ENCODE measurements at places on chromosomes 7 and 10.

- DNase-seq = no peak
Observed at GRCh38 chr10:18044976-18045720, 93.4 kb downstream of the SLC39A12 start.

DNA sequence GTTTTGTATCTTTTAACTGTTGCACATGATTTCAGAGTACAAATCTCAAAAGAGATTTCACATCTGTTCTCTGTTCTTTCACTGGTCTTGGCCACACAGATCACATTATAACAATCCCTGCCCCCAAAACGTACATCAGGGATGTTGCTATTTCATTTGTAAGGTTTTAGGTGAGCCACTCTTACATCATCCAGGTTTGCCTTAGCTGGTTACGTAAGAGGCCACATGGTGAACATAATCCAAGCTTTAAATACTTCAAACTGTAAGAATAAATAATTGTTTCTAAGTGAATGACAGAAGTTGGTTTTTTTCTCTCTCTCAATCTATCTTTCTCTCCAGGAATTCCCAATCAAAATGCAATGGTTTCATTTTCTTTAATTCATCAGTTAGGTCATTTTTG, 245.9 kb upstream of the HGF start:
- no peak for DNase-seq

DNA sequence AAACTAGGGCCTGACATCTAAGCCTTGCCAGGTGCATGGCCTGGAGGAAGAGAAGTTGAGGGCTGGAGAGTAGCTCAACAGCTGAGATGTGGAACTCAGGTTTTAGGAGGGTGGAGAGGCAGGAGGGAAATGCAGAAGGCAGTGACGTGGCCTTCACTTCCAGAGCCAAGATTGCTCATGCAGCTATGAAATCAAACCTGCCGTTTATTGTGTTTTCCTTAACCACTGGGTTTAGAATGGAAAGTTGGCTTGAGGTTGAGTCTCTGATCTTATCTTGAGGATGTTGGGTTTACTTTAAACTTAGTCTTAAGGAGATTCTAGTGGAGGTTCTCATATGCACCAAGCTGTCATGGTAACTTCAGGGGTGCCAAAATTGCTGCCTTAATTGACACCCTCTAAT, 178.6 kb downstream of the SORCS3 start:
- DNase-seq = no peak

DNA sequence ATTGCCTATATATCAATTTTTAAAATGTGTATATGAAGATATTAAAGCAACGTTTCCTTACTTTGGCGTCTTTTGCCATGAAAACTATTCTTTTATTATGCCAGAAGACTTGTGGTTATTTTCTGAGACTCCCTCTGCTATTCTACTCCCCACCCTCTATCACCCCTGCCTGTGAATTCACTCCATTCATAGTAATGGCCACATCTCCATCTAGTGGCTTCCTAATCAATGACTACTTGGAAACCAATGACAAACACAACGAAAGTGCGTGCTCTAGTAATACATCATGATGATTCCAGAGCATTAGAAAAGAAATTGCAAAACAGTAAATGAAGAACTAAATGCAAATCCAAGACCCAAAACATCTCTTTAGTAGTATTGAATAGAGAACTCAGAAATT, 186.7 kb upstream of the HGF start:
- DNase-seq = no peak

Measured in body of pancreas (tissue), 4 donors.